ENCODE measurements at places on chromosomes 12 and 14.

GRCh38 chr12:29743801-29744200 lies 39.9 kb downstream of the TMTC1 start:
- DNase-seq, result no peak

DNA sequence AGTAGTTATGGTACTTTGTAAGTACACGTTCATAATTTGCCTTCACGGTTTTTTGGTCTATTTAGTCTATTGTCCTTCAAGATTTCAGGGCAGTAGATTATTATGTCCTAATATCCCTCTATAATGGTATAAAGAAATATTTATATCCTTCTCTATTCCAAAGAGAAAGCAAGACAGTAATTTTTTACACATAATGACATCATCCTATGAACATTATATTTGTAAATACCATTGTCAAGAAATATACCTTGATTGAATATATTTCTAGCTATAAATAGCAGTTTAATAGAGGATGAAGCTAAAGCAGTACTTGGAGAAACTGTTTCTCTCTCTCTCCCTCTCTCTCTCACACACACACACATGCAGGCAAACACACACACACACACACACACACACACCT lies 77.0 kb downstream of the C12orf50 start:
- no peak for DNase-seq

GRCh38 chr14:54737132-54737711 lies 165.4 kb downstream of the GCH1 start:
- no peak for DNase-seq

- DNase-seq, result no peak
These were observed 137.3 kb downstream of the SUDS3 start for GRCh38 chr12:118513611-118514010.

DNA sequence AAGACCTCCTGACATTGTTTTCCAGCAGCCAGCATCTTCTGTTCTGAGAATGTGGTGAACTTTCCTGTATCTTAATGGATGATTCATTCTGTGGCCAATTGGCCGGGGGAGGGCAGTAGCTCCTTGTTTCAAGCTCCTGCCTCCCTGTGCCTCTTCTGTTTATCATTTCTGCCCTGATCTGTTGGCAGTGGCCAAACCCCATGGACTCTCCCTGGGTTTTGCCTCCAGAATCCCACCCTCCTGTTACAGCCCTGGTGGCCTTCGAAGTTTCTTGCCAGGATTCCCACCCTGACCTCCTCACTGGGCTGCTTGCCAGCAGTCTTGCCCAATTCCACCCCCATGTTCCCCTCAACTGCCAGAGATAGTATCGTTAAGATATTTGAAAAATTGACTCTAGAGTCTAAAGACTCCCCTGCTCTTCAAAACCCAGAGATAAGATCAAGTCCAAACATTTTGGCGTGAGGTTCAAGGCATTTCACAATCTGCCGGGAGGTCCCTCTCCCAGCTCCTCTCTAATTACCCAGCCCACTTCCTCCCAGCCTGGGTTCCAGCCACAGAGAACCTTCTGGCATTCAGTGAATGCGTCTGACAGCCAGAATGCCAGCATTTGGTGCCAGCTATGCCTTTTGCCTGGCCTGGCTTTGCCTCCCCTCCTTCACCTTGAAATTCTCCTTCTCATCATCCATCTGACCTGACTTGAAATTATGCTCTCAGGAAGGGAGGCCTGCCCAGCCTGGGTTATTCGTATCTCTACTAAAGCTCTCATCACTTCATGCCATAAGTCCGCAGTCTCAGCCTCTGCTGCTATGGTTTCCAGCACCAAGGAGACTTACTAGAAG lies 37.7 kb upstream of the TXNRD1 start:
- no peak for DNase-seq

DNA sequence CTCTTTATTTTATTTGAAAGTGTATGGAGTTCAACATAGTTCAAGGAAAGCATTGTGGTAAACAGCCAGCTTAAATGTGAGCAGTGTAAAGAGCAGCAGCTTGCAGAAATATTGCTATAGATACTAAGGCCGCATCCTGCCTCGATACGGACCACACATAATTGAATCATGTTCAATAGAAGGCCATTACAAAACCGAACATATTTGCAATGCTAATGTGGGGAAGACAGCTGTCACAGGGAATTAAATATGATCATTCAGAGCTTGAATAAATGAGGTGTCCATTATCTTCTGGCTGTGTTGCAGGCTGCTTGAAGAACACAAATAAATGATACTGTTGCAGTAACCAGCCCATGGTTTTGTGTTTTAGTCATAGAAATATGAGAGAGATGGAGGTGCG lies 173.2 kb downstream of the BRMS1L start:
- no peak for DNase-seq

- no peak for DNase-seq
These were observed 76.8 kb upstream of the PLEKHA5 start for GRCh38 chr12:19052689-19053088.

- DNase-seq, result no peak
These were observed 6.8 kb downstream of the MMP17 start for GRCh38 chr12:131834798-131835615.

GRCh38 chr12:6257007-6257406 lies 53.5 kb upstream of the PLEKHG6 start:
- no peak for DNase-seq

- DNase-seq, result no peak
These were observed 213.1 kb downstream of the PTPRO start for GRCh38 chr12:15535352-15535781.

GRCh38 chr14:29461101-29461500 lies 466.5 kb downstream of the PRKD1 start:
- no peak for DNase-seq

DNA sequence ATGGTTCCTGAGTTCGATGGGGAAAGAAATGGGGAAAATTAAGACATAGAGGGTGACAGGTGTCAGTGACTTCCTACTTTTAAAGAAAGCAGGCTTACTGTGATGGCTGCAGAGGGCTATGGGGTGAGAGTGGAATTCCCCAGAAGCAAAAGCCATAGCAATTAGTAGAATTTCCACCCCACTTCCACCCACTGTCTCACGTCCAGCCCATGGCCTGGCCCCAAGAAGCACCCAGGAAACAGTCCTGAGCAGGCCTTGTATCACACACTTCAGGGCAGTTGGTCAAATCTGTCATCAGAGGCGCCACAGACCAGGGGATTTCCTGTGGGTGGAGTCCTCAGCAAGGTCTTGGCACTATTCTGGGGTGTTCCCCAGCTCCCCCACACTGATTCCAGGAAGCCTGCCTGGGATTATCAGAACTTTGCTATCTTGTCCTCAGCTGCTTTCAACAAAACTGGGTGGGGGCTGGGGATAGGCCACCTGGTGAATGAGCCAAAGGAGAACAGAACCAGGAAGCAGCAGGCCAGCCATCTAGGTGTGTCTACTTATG lies 120.1 kb upstream of the CCND2 start:
- no peak for DNase-seq

GRCh38 chr14:72783741-72784140 lies 110.2 kb downstream of the DPF3 start:
- DNase-seq, result no peak

- DNase-seq, result no peak
These were observed 77.3 kb downstream of the GLT1D1 start for GRCh38 chr12:128930606-128931005.

- no peak for DNase-seq
These were observed 813.2 kb downstream of the AACS start for GRCh38 chr12:125878483-125878882.

DNA sequence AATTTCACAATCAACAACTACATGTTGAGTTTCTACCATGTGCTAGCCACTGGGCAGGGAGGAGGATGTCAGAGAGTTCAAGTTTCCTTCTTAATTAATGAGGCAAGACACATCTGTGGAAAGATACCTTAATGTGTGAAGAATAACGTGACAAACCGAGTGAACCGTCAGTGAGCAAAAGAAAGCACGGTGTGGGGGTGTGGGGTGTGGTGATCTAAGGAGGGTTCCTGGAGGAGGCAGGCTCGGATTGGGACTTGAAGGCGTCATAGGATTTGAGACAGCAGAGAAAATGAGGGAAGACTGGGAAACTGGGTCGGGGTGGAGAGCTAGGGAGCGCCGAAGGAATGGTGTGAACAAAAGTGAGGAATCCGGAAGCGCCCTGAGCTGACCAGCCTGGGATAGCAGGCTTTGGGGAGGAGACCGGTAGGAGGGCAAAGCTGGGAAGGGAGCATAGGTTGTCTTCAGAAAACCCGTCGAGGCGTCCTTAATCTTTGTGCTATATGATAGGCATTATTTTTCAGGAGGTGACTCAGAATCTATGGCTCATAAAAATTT lies 22.3 kb downstream of the GALNT8 start:
- no peak for DNase-seq

DNA sequence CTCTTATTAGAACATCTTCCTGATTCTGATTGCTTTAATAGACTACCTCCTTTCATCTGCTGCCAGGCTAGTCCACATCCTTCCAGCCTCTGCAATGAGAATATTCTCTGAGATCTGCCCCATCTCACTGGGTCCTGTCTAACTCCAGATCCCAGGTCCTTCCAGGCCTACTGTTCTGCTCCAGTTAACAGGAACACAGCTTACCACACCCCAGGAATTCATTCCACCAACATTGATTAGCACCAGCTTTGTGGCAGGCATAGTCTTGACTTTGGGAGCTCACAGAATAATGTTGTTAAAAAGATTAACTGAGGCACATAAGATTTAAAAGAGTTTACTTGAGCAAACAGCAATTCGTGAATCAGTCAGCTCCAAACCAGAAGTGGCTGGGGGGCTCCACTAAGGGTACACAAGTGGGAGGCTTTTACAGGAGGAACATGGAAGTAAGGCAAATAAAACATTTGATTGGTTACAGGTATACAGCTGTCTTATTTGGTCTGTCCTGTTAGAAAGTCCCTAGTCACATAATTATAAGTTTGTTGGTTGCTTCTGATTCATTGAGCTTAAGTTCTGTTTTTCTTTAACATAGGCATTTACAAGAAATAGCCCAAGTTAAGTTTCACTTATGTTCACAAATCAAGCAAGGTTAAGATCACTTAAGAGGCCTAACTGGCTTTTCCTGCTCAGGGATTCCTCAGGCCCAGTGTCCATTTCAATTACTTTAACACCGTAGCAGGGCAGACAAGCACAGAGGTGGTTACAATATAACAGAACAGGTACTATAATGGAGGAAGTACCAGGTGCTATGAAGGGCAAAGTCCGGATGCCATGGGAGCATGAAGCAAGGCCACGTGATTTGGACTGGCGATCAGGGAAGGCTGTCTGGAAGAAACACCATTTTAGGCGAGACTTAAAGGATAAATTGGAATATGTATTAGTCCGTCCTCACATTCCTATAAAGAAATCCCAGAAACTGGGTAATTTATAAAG lies 12.2 kb upstream of the MYH7 start:
- DNase-seq, result no peak

DNA sequence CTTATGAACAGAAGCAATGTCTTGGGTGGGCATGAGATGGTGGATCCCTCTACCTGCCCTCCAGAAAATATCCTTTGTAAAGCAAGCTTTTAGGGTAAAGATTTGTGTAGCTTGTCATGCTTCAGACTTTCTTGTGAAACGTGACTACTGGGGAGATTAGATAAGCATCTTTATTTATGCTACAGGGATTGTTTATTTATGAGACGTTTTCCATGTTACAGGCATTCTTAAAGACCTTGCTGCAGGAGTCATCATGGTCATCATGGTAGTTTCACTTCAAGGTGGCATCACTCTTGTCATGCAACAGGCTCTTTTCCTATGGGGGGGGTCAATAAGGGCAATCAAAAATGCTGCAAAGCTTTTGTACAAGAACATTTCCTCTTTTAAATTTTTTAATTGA lies 8.2 kb upstream of the MIS18BP1 start:
- no peak for DNase-seq

DNA sequence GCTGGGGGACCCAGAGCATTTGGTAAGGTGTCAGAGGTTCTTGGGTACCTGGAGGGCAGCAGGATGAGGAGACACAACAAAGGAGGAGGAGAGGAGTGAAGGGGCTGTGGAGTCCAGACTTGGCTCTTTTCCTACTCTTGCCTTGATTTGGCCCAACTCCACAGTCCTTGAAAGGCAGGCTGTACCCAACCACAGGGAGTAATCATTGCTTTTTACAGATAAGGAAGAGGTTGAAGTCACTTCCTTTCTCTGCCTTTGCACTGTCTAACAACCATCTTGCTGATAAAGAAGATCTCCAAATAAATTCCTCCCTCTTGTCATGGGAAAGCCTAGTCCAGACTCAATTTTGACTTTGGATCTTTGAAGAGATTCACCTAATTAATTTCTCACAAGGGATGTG lies 226.8 kb upstream of the HMGA2 start:
- DNase-seq, result no peak

- DNase-seq, result peak; percentile 6
These were observed 376.9 kb downstream of the GALC start for GRCh38 chr14:87615822-87616679.

- DNase-seq, result peak; percentile 33
These were observed 114.0 kb upstream of the TMEM132D start for GRCh38 chr12:130017591-130018449.

GRCh38 chr14:45133683-45134050 lies 614 bp downstream of the FKBP3 start:
- DNase-seq, result no peak

DNA sequence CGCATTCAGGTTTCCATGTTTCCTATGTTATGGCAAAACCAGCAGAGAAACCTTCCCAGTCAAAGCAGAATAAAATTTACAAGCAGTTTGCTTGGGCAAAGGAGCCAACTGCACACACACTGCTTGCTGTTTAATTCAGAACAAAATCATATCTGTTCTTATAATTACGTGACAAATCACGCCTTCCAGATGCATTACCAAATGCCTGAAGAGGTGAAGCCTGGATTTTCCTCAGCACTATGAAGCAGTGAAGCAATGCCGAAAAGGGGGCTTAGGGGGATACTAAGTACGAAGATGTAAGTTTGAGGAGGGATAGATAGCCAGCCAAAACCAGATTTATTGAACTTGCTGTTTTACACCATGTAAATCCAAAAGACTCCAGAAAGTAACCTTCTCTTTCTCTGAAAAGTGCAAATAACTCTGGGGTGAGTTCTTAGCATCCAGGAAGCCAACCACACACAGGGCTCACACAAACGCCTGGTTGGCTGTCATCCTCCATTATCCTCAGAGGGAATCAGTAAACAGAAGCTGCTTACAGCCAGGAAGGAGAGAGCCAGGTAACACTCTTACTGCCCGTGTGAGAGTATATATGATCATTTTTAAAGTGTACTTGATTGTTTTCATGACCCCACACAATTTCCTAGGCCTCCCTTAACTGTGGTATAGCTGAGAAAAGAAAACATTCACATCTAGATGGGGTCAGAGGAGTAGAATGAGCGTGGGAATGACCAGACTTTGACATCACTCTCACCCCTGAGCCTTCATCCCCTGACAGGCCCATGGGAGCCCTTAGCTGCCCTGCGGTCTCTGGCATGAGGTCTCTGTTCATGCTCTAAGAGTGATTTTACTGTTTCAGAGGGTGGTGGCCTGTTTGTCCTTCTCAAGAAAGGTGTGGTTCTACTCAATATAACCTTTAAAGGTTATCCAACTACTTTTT lies 442.5 kb downstream of the EGLN3 start:
- DNase-seq, result no peak

GRCh38 chr14:104697892-104698583 lies 8.6 kb downstream of the INF2 start:
- DNase-seq, result no peak

GRCh38 chr12:119292893-119293630 lies 41.5 kb upstream of the CCDC60 start:
- no peak for DNase-seq
